Lower lobe of right lung (tissue), 2 donors: ENCODE measurements at places on chromosomes 5 and 9. TPM values are rescaled to one million over a fixed set of nuclear protein-coding genes. Genes with fewer than 3 reads are reported as not detected.

The GABRA6 gene
- total RNA-seq, result not detected

The FGF1 gene
- 0.97 TPM for total RNA-seq

The FOXI1 gene
- total RNA-seq, result not detected

The FOXD4 gene
- total RNA-seq, result 0.32 TPM

The MCTP1 gene
- 38.7 TPM for total RNA-seq

The PPP2CA gene
- 96.9 TPM for total RNA-seq

GRCh38 chr5:68928617-68929302 lies 165.1 kb upstream of the SLC30A5 start:
- DNase-seq, result no peak
- no peaks in the 10 kb centered on the region for H3K4me1 ChIP-seq
- H3K4me3 ChIP-seq, result no peak overlapping the region
- H3K27me3 ChIP-seq, result no peaks in the 10 kb centered on the region
- no peak overlapping the region for H3K27ac ChIP-seq
- H3K36me3 ChIP-seq, result no peaks in the 10 kb centered on the region

DNA sequence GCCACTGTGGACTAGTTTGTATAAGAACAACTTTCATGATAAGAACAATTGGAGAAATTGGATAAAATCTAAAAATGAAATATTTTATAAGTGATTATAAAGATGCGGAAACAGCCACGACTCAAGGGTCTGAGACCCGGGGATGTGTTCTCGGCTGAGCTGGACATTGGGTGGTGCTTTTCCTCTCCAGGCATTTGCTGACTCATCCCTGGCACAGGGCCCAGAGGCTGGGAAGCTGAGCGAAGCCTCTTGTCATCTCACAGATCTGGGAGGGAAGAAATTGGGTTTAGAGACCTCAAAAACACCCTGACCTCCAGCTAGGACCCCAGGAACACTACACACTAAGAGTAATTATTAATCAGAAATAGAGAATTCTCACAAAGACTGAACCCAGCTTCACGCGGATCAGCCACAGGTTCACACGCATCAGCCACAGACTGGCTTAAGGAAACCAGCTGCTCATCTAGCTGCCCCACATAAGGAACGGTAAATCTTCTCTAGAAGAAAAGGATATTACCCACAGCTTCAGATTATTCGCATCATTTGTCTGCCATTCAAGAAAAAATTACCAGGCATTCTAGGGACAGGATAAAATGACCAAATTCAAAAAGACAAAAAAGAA lies 2.8 kb upstream of the OR2V1 start:
- no peaks in the 10 kb centered on the region for H3K36me3 ChIP-seq
- H3K27ac ChIP-seq, result no peak overlapping the region
- peak; percentile 64 for DNase-seq
- H3K27me3 ChIP-seq, result peaks cover under 1% of the 10 kb centered on the region

DNA sequence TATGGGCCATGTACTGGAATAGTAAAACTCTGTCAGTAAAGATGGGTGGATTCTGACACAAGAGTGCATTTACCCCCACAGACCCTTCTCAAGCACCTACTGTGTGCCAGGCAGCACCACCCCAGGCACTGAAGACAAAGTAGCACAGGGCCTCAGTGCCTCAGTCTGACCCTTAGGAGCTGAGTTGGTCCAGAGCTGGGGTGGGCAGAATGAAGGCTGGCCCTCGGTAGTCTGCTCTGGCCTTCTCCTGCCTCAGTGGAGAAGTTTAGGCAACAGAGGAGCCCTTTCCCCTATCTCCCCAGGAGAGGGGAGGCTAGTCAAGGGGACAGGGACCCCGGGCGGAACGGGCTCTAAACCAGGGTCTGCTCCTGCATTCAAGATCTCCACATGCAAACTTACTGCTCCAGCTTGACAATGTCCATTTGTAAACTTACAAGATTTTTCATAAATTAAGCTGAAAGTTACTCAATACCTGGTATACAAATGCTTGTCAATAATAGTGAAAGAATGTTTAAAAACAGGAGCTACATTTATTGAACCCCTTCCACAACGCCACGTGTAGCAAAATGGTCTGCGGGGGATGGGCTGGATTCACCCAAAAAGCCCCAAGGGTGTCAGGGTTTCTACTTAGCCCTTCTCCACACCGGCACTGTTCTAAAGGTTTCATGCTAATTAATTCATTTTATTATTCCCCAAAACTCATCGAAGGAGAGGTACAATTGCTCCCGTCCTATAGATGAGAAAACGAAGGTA lies 1.5 kb downstream of the VDAC1 start:
- H3K27me3 ChIP-seq, result no peaks in the 10 kb centered on the region

DNA sequence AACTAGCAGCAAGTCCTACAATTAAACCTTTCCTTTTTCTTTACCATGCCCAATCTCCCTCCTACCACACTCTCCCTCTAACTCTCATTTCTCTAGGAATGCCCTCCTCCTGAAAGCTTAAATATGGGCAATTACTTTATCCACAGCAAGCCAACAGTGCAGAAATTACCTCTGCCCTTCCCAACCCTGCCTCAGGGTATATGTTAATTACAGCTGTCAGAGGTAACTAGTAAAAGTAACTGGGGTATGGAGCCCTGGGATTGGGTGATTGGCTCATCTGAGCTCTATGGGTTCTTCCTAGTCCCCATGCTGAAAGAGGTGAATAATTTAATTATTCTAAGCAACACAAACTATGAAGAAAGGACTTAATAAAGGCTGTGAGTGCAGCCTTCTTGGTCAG lies 478.9 kb upstream of the NMUR2 start:
- H3K27ac ChIP-seq, result no peak overlapping the region
- no peak for DNase-seq
- no peaks in the 10 kb centered on the region for H3K27me3 ChIP-seq
- no peak overlapping the region for H3K4me3 ChIP-seq

- no peaks in the 10 kb centered on the region for H3K36me3 ChIP-seq
- DNase-seq, result no peak
- H3K4me3 ChIP-seq, result no peak overlapping the region
- peaks cover 29% of the 10 kb centered on the region for H3K4me1 ChIP-seq
- no peaks in the 10 kb centered on the region for H3K27me3 ChIP-seq
Observed at GRCh38 chr5:37664551-37664950, 175.3 kb downstream of the GDNF start.

DNA sequence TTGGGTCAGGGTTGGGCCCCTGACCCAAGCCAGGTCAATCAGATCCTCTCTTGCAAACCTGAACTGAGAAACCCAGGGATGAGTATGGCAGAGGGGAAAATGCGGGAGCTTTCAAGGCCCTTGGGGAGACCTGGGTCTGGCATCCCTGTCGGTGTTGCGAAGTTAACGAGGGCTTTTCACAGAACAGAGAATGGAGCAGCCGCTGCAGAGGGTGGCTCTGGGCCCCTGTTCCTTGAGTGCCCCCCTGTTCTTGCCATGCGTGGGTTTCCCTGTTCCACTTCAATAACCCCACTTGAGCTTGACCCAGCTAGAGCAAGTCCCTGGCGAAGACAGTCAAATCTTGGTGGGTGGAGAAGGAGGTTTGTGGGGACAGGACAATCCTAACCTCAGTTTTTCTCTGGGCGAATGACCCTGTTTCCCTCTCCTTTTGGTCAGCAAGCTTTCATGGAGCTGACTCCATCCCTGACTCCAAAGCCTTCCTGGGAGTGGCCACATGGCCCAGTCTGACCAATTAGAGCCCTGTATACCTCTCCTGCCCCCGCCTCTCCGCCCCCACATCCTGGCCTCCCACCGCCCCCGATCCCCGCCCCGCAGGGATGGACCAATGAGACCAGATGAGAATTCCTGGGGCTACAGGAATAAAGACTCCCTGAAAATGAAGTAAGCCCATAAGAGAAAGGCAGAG lies 2.9 kb upstream of the VDAC1 start:
- peaks cover 21% of the 10 kb centered on the region for H3K4me1 ChIP-seq
- H3K4me3 ChIP-seq, result no peak overlapping the region
- no peaks in the 10 kb centered on the region for H3K36me3 ChIP-seq
- no peak overlapping the region for H3K27ac ChIP-seq
- no peak for DNase-seq

DNA sequence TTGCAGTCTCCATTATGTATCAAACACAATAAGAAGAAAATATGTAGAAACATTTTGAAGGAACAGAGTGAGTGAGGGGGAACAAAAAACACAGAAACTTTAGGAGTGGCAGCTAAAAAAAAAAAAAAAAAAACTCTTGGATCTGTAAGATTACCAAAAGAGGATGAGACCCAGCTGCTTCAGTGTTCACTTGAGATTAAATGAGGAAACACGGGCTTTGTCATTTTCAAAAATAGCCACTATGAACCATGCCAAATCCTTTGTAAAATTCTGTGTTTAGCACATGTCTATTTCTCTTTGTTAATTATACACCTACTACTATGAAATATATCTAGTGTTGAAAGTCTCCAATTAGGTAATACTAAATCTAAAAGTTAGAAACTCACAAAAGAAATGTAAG lies 485.9 kb downstream of the EFNA5 start:
- H3K4me1 ChIP-seq, result no peaks in the 10 kb centered on the region
- no peak overlapping the region for H3K4me3 ChIP-seq
- DNase-seq, result no peak
- H3K36me3 ChIP-seq, result no peaks in the 10 kb centered on the region
- no peaks in the 10 kb centered on the region for H3K27me3 ChIP-seq
- no peak overlapping the region for H3K27ac ChIP-seq

GRCh38 chr9:706606-707459 lies 134.7 kb upstream of the DMRT1 start:
- peaks cover 12% of the 10 kb centered on the region for H3K36me3 ChIP-seq
- H3K4me1 ChIP-seq, result peaks cover 35% of the 10 kb centered on the region
- H3K4me3 ChIP-seq, result peak overlapping the region; percentile 61
- no peaks in the 10 kb centered on the region for H3K27me3 ChIP-seq
- H3K27ac ChIP-seq, result peak overlapping the region; percentile 68
- peak; percentile 80 for DNase-seq

DNA sequence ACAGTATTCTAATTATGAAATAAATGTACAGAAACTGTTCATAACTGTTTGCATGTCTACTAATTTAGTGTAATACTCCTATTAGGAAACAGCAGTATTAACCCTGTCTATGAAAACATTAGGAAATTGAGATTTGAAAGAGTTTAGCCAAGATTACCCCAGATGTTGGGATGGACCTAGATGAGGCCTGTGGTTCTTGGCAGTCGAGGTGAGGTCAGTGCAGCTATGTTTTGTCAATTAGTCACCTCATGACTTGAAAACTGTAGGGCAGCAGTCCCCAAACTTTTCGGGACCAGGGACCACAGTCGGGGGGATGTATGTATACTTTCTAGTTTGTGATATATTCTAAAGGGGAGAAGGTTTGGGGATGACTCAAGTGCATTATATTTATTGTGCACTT lies 4.7 kb downstream of the LNPEP start:
- H3K4me3 ChIP-seq, result no peak overlapping the region
- H3K4me1 ChIP-seq, result peaks cover 24% of the 10 kb centered on the region
- DNase-seq, result no peak
- no peak overlapping the region for H3K27ac ChIP-seq
